ENCODE measurements at places on chromosomes 6 and 20.

GRCh38 chr20:3739926-3740451, 7.5 kb downstream of the HSPA12B start:
- no peak for DNase-seq

DNA sequence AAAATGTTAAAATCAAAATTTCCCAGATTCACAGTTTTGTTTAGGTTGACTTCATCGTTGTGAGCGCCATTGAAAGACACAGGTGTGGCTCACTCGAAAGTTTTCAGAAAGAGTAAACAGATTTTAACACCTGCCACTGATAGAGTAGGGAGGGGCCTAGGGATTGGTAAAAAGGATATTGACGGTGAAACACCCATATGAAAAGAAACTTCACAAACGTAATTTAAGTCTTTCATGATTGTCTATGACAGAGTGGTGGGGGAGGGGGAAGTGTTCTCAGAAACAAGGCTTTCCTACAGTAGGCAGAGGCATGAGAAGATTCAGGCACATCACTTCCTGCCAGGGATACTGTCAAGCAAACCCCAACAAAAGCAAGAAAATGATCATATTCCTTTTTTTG, 101.4 kb downstream of the PERP start:
- DNase-seq = no peak

DNA sequence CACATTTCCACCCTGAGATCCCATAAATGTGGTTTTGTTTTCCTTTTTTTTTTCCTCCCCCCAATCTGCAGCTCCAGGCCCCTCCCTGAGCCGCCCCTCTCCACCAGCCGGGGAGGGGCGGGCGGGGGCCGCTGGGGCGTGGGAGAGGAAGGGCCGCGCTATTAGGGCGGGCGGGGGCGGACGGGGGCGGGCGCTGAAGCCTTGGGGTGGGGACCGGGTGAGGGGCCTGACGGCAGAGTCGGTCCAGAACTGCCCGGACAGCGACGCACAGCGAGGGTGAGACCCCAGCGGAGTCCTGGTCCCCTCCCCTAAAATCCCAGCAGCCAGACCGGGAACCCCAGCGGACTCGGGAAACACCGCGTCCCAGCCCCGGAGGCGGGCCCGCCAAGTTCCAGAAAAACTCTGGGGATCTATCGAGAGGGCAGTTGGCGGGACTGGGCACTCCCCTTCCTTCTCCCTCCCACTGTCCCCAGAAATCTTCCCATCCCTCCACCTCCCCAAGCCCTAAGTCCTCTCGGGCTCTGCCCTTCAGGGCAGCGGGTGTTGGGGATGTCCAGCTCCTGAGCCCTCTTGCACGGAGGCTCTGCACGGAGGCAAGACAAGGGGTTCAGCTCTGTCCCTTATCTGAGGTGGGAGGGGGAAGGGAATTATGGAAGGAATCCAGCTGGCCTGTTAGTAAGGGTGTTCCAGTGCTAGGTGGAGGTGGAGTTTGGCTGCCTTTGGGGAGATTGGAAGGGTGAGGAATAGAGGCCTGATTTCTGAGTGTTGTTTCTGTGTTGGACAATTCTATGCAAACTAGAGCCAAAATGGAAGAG, at the start of gene PRICKLE4:
TSS of gene PRICKLE4 (plus strand) at position 232 of the 815 bp plus-strand sequence. CDS start 2,692 bp downstream, outside the sequence.
- peak; percentile 29 for DNase-seq

- no peak for DNase-seq
Measured at GRCh38 chr20:41032271-41032670, 3.6 kb downstream of the TOP1 start.

- no peak for DNase-seq
Measured at GRCh38 chr20:472889-473292, 10.6 kb upstream of the TBC1D20 start.

GRCh38 chr6:155939253-155939652, 483.6 kb upstream of the NOX3 start:
- DNase-seq = no peak

DNA sequence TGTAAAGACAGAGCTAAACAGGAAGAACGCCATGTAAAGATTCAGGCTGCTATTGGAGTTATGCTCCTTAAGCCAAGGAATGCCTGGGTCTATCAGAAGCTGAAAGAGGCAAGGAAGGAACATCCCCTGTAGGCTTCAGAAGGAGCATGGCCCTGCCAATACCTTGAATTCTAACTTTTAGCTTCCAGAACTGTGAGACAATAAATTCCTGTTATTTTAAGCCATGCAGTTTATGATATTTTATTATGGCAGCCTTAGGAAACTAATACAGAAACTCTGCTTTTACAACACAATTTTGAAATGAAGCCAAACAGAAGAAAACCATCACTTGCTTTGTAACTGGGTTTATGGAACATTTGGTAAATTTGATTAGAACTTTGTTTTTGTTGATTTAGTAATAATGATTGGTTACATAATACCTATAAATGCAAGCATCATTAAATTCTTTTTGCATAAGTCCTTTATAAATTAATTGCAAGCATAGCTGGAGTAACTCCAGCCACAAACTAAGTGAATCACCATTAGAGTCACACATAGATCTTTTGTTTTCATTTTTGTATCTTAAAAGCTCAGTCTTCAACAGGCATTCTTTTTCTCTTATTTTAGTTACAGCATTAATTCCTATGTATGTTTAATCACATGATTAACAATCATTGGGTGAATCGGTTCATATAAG, 33.5 kb upstream of the TSPYL1 start:
- no peak for DNase-seq

GRCh38 chr6:44397424-44398164, 10.1 kb downstream of the CDC5L start:
- no peak for DNase-seq

- no peak for DNase-seq
Measured at GRCh38 chr20:25297141-25297905, 49.4 kb downstream of the PYGB start.

GRCh38 chr20:55415567-55416142, 589.7 kb downstream of the CBLN4 start:
- DNase-seq = no peak

DNA sequence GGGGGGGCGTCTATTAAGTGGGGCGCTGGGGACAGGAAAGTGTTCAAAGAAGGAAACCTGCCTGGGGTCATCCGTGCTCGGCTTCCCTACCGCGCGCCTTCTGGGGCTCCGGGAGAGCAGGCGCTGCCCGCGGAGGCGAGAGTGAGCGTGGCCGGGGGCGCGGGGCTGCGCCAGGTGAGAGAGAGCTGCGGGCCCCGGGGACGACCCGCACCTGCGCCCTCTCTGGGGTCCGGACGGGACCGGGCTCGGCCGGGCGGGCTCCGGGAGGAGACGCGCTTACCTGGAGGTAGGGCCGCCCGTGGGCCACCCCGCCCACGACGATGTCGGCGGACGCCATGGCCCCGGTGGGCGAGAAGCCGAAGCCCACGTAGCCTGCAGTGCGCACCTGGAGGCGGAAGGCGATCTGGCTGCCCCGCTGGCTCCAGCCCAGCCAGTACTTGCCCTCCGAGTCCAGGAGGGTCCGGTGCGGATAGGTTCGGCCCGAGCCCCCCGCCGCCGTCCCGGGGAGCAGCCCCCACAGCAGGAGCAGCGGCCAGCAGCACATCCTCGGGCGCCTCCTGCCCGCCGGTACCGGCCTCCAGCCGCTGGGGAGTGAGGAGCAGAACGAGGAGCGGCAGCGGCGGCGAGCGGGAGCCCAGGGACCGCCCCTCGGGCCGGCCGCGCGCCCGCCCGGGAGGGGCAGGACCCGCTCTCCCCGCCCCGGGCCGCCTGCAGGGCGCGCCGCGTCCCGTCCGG, at the start of gene MOXD1:
TSS of gene MOXD1 (minus strand) at position 593 of the 735 bp plus-strand sequence. CDS start at position 544, 49 bp downstream.
- DNase-seq = peak; percentile 57

DNA sequence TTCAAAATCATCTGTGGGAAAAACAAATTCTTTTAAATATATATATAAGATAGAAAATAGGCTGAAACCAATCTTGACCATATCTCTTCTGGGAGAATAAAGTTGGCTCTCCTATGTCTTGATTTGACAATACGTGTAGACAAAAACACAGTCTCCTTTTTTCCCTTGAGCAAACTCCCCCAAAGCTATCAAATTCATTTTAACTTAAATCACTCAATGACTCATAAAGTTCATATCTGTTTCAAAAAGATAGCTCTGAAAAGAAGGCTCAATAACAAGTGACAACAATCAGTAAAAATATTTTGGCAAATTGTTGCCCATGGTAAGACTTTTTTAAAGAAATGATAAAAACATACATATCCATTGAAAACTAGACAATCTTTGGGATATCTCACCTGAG, 236.0 kb upstream of the TENT5A start:
- DNase-seq = no peak
